Stimulated activated CD8-positive, alpha-beta memory T cell treated with anti-CD3 and anti-CD28 coated beads, Interleukin-4, amount 100 ng/mL, for 4 hours (primary cell): ENCODE measurements at places on chromosomes 11 and 22.

- DNase-seq, result no peak
These were observed 76.7 kb upstream of the SEPTIN5 start for GRCh38 chr22:19637408-19638281.

GRCh38 chr11:15770798-15771414 is 585.4 kb downstream of the SOX6 start:
- DNase-seq, result no peak

GRCh38 chr11:48184452-48184851 is 32.2 kb upstream of the OR4B1 start:
- no peak for DNase-seq

DNA sequence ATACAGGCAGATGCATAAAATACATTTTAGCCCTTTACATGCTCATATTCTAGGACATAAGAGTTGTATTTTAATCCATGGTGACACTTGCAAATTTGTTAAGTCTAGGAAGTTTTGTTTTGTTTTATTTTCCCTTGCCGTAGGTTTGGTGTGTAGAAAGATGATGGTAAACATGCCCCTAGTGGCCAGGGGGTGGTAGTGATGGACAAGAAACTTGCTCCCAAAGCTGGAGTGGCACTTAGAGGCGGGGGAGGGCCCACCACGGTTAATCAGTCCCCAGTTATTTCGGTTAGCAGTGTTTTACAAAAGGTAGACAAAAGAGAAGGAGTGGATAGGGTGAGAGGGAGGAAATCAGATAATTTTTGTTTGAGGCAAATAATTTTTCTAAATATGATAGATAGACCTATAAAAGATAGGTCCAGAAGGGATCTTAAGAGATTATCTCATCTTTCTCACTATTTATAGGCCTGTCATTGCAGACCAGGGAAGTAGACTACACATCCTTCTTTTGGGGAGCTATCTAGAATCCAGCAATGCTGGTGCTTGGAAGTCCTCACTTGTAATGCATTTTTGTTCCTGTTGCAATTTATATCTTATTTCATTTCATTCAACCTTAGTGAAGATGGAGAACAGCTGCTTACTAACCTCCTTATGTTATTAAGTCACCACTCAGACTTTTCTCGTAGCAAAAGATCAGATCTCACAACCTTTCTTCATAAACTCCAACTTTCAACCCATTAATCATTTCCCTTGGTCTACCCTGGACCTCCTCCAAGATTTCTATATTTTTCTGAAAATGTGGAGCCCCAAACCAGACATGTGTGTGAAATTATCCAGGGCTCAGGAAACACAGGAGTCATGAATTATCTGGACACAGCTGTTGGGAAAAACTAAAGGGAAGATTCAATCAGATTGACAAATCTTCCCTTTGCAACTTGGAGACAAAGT is 5.9 kb upstream of the BDNF start:
- no peak for DNase-seq

DNA sequence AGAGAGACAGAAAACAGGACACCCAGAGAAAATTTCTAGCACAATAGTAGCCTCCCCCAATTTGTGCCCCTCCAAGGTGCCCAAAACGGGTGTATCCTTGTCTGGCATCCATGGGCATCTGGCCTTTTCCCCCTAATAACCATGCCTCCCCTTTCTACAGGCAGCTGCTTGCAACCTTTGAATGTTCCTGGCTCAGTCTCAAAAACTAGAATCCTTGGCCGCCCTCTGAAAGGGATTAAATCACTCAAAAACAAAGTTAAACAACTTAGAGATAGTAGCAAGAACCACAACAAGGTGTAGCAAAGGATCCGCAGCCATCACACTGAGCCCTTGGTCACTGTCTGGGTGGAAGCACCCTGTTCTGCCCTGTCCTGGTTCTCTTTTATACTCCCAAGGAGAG is 105.6 kb downstream of the MN1 start:
- DNase-seq, result no peak

DNA sequence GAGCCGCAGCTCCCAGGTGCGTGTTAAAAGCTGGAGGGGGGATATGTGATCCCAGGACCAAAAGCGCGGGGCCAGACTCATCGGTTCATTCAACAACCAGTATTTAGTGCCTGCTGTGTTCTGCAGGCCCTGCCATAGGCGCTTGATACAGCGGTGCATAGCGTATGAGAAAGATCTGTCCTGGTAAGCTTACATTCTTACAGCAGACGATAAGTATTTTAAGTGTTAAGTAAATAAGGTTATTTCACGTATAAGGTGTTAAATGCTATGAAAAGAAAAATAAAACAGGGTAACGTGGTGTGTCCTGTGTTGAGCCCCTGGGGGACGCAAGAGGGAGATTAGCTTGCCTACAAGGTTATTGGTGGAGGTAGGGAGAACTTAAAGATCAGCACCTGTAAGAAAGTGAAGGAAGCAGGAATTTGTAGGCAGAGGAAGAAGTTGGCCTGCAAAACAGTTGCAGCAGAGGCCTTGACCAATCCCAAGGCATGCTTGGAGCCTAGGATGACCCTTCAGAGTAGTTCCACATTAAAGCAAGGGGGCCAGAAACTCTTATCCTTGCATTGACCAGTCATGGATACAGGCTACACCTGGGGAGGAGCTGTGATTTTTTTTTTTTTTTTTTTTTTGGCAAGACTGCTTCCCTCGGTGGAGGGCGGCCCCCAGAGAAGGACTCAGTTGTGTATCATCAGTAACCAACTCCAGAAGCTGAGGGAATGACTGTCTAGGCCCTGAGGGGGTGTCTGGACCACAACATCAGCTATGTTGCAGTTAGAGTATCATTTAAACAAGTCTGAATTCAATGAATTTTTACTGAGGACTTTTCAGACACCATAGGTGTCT is 487 bp upstream of the LIPT2 start:
- DNase-seq, result no peak

GRCh38 chr11:69369210-69369825 is 75.4 kb downstream of the MYEOV start:
- no peak for DNase-seq

DNA sequence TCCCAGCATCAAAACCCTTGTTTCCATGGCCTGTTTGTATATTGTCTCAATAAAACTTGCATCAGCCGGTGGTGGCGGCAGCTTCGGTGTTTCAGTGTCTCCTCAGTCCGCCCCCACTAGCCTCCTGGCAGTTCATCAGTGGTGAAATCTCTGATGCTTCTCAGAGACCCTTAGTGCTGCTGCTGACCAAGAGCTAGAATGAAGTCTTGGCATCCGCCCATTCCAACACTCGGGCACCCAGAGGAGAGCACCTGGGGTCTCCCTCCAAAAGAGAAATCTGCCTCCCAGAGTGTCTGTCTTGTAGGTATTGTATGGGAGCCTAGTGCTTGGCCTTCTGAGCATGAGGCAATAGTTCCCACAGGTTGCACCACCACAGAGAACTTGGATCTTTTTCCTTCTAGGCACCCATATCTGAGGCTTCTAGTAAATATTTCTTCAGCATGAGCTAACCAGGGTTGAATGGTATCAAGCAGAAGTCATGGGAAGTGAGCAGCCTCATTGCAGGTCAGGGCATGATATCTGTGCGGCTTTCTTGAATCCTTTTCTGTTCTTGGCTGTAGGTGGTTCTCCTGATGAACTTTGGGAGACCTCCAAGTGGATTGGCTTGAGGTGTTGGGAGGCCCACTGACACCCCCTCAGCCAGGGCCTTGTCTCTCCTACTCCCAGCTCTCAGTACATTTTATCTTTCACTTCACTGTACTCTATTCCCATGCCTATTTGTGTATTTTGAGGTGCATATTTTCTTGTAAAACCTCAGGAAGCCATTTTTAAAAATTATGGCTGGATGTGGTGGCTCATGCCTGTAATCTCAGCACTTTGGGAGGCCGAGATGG is 13.2 kb upstream of the AIFM3 start:
- DNase-seq, result no peak

DNA sequence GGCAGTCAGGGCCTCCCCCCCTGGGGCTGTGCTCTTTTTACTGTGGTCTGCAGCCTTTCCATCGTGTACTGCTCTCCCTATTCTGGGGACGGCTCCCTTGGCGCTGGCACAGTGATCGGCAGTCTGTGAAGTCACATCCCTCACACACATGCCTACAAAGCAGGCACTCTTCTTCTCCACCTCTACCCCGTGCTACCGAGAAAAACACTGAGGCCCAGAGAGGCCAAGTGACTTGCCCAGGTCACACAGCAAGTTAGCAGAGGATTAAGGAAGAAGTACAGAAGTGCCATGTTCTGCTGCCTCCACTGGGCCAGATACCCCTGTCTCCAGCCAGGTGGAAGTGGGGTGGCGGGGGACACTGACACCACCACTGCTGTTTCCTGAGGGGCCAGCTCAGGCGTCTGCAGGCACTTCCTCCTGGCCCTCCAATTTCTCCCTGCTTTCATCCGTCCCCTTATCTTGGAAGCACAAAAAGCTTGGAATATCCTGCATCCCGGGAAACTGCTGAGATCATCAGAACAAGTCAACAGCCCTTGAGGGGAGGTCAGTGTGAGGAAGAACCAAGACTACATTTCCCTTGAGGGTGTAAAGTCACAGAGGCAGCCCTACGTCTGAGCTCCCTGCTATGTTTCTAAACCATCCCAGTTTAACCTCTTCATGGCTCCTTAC is 30.2 kb upstream of the KLHL35 start:
- no peak for DNase-seq

- no peak for DNase-seq
These were observed 5.9 kb downstream of the PAK1 start for GRCh38 chr11:77467993-77468392.

DNA sequence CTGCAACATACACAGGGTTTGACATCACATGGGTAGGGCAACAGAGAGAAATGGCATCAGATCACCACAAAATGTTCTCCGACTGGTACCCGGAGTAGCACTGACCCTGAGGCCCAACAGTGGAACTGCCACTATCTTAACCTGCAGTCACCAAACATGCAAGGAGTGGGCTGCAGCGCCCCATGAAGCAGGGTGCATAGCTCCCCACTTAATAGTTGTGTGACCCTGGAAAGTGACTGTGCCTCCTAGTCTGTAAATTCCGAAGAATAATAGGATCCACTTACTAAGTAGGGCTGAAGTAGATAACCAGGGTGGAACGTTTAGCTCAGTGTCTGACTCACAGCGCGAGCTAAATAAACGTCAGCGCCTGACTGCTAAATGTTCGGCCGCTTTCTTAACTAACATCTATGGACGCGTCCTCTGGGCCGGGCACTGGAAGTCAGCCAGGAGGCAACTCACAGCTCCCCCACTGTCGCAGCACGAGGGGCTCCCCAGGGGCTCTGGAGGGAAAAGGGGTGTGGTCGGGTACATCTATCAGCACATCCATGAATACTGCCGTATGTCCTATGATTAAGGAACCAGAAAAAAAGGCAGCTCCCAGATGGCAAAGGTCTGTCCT is 777 bp downstream of the LTO1 start:
- DNase-seq, result no peak

DNA sequence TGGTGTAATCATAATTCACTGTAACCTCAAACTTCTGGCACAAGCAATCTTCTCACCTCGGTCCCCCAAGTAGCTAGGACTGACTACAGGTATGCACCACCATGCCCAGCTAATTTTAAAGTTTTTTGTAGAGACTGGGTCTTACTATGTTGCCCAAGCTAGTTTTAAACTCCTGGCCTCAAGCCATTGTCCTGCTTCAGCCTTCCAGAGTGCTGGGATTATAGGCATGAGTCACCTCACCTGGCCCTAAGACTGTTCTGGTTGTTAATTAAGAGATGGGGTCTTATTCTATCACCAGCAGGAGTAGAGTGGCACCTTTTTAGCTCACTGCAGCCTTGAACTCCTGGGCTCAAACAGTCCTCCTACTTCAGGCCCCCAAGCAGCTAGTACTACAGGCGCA is 52.0 kb upstream of the DEPDC7 start:
- no peak for DNase-seq

GRCh38 chr11:85884581-85885021 is 29.4 kb downstream of the CCDC83 start:
- no peak for DNase-seq

DNA sequence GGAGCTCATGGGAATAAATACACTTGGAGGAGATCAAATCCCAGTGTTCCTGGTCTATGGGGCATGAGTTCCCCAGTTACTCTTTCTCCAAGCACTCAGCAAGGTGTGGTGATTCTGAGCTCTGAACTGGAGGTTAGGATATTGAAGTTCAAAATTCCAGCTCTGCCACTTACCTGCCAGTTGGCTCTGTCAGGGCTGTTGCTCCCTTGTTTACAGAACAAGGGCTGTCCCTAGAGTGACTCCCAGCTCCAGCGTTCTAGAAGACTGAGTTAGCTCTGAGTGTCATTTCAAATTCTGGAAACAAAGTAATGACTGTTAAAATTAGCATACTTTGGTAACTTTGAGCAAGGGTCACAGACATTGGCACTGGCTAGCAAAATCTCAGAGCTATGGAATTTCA is 69.7 kb upstream of the ZBED5 start:
- DNase-seq, result no peak

GRCh38 chr11:66950112-66950535 is 8.1 kb downstream of the PC start:
- DNase-seq, result no peak

DNA sequence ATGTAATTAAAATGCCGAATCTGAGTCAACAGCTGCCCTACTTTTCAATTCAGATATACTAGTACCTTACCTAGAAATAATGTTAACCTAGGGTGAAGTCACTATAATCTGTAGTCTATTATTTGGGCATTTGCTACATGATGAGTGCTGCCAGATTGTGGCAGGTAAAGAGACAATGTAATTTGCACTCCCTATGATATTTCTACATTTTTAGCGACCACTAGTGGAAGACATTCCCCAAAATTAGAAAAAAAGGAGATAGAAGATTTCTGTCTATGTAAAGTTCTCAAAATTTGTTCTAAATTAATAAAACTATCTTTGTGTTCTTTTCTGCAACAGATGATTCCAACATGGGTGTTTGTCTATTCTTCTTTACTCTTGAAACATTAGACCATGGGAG is 14.1 kb downstream of the MS4A1 start:
- DNase-seq, result no peak

DNA sequence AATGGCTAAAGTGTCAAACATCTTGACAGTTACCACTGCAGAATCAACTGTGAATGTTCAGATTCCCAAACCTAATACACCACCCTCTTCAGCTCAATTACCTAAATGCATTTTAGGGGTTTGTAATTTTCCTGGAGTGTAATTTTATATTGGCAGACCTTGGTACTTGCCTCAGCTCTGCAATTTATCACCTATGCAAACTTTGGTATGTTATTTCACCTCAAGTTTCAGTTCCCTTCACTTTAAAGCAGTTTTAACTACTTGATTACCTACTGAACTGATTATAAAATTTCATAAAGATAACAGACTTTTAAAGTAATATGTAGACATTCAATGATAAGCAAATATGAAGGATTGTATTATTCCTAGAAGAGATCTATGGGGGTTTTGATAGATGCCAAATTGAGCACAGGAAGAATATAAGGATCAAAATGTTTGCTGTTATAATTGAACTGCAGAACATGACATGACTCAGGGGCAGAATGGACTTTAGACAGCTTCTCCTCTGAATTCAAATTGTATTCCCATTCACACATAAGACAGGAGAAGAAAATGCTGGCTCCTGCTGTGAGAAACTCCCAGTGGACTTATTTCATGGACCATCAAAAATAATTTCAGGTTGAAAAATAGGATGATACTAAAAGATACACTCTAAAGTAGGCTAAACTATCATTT is 491.5 kb upstream of the LUZP2 start:
- no peak for DNase-seq

- no peak for DNase-seq
These were observed 7.1 kb upstream of the VWA5A start for GRCh38 chr11:124108156-124108555.

GRCh38 chr22:37281646-37282384 is 493 bp upstream of the CYTH4 start:
- DNase-seq, result no peak
